Frontal cortex (tissue), 4 donors: ENCODE measurements at places on chromosomes 2 and 18.

DNA sequence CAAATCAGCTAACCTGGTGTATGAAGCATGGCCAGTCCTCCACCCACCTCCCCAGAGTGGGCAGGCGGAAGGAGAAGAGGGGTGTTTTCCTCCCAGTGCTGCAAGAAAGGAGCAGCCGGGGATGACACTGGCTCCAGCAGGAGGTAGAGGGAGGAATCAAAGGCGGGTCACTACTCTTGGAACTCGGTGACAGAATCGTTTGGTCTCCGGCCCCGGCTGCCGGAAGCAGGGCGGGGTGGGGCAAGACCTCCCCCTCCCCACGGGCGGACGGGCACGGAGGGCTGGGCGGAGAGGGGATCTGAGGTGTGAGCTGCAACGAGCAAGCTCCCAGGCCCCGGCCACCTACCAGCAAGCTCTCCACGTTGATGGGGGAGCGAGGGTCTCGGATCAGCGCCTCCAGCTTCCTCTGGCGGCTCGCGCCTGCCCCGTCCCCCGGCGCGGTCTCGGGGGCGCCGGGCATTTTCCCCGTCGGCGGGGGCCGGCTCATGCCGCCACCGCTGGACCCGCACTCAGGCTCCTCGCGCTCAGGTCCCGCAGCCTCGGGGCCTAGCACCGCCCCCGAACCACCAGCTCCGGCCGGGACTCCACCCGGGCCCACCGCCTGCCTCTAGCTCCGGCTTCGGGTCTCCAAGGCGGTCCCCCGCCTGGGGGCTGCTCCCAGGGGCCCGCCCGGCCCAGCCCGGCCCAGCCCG lies 640 bp downstream of the ROCK2 start:
- peak; percentile 38 for DNase-seq

DNA sequence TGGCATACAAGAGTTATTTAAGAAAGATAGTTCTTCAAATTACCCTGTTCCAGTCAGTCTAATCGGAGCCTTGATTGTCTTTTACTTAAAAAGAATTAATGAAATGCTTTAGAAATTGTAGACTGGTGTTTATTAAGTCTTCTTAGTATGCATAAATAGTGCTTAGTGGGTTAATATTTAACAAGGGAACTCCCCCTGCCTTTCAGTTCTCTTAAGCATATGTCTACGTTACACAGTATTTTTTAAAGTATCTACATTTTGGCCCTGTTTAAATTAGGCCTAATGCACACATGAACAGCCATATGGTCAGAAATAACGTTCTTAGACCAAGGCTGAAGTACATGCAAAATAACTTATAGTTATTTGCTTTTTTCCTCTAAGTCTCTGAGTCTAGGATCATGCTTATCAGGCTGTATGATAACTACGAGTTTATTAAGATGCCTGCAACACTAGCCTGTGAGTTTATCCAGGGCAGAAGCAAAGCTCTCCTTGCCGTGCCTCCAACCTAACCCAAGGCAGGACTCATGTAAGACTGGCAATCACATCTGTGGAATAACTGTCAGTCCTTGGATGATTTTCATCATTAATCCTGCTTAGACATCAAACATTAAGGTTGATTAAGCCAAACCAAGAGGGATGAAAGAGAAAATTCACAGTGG lies 6.7 kb downstream of the BCL2 start:
- DNase-seq, result no peak

DNA sequence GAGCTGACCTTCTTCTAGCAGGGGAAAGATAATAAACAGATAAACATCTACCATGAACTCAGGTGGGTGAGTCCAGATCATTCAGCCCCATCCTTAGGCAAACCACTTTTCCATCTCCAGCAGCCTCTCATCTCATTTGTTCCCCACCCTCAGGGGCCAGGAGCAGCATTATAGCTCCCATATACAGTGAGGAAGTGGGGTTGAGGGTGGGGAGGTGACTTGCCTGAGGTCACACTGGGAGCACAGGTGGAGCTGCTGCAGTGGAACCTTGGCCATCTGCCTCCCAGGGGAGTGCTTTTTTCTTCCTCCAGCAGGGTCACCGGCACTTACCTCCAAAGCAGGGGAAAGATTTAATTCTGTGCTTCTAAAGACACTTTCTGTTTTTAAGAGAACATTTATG lies 212.5 kb upstream of the SMAD2 start:
- no peak for DNase-seq

- DNase-seq, result no peak
Measured at GRCh38 chr2:162155093-162155492, 3.0 kb upstream of the GCG start.

- DNase-seq, result no peak
Measured at GRCh38 chr18:59072727-59073421, 66.8 kb upstream of the SEC11C start.

DNA sequence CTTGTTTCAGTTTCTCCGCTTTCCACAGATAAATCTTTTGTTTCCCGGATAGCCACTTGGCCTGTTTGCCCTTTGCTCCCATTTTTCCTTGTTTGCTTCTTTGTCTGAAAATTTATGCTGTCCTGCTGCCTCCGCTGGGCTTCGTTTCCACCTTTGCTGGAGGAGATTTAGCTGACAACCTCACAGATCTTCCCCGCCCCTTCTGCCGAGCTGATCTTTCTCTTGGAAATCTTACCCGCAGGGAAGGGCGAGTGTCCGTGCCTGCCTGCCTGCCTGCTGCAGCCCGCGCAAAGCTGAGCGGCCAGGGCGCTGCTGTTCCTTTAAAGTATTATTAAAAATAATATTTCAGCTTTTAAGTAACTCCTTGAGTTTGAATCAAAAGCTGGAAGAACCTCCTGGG lies 1.4 kb upstream of the XRCC5 start:
- DNase-seq, result no peak
